NCI-H1417 (cell line): ENCODE measurements at places on chromosomes 3 and 15.

DNA sequence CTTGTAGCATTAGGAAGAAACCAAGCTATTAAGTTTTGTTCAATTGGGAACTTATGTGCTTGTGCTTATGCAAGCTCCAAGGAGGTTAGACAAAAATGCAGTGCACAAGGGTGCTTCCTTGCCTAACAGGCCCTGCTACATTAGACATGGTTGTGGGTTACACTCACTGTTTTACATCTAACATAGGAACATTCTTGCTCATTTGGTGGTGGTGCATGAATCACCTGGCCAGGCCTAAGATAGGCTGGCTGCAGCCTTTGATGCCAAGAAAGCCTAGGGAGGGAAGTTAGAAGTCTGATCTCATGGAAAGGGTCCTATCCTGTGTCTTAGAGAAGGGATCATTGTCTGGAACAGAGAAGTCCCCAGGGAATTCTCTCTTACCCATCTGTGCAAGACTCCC lies 43.5 kb downstream of the CA12 start:
- no peak for DNase-seq

DNA sequence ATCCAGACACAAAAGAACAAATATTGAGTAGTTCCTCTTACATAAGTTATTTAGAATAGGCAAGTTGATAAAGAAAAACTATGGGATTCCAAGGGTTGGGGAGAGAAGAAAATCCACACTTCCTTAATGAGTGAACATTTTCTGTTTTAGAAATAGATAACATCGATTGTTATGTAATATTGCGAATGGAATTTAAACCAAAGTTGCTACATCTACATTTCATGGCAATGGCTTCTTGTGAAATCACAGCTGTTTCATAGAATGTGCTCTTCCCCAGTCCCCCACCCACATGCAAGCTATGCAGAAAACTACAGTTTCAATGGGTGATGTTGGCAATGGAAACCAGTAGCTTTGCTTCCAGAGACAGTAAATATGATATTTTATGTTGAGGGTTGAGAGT lies 1639.5 kb downstream of the SI start:
- no peak for DNase-seq

DNA sequence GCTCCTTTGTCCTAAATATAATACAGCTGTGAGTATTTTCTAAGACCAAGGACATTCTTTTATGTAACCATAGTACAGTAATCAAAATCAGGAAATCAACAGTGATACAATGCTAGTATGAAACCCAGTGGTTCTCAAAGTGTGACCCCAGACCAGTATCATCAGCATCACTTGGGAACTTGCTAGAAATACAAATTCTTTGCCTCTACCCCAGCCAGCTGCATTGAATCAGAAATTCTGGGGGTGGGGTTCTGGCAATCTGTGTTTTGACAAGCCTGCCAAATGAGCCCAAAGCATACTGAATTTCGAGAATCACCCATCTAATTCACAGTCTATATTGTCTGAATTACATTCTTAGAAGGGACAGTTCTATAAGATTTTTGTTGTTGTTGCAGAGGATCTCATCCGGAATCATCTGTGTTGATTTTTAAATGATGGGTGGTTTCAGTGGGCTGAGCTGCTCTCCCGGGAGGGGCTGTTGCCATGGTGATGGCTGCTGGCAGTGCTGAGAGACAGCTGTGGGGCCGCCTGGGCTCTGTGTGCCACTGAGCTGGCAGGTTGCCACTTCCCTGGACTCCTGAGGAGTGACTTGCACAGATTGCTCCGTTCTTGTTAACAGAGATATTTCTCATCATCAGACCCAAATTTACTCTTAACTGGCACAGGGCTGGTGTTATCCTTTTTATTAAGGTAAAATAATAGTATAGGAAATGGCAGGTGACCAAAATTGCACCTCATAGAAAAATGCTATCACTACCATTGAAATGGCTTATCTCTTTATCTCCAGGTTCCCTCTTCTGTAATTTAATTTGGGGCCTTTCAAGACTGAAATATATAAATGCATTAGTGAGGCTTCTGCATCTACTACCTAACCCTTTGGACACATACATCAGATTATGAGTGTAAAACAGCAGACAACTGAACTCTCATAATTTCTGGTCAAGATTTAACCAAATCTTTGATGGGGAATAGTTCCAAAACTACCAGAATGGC lies 56.5 kb downstream of the NEK11 start:
- DNase-seq: peak; percentile 92

DNA sequence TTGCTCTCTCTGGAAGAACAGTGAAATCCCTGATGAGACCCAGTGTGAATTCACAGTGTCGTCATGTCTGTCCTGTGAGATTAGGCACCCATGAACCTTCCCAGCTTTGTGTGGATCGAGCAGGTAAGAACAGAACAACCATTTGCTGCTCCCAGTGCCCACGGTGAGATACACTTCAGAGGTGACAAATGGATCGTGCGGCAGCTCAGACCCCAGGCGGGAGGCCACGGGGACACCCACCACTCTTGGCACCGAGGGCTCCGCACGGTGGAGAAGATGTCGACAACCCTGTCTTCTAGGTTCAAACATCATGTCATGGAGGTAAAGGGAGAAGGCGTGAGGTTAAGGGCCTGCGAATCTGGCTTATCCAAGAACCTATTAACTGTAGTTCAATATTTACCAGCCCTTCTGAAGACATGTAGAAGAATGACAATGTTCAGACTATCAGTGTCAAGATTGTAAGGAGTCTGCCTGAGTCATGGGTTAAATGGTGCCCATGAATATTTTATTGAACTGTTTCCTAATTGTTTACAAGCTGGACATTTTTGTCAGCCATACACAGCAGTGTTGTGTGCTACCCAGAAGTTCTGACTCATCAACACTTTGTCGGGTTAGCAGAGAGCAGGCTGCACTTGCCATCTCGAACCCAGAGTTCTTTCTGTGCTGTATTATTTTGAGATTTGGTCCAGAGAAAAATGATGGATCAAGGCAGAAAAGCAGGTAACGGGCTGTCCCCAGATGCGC lies 15.5 kb upstream of the PCSK6 start:
- no peak for DNase-seq

DNA sequence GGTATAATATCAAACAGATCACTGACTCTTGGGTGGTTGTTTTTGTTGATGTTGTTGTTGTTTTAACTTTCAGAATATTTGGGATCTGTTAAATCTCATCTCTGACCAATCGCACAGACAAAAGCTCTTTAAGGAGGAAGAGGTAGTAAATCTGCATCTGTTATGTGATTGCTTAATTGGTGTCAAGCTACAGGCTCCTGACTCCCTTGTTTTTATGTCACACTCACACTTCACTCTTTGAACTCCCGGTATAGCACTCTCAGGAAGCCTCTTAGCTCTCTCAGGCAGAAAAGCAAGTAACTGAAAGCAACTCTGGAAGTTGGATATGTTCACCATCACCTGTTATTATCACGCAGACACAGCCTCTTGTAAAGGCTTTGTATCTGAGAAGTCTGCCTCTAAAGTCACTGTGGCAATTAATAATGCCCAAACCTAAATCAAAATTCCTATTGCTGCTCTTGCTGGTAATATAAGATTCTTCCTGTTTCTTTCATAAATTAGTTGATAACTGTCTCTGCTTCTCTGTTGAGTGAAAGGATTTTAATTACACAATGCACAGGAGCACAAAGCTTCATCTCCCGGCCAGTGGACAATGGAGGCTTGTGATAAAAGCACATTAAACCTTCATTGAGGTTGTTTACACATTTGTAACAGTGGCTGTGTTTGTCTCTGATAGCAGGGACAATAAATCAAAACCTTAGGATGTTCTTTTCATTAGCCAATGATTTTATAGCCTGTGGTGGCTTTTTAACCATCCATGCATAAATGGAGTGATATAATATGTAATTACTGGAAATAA lies 576.7 kb downstream of the MFSD1 start:
- peak; percentile 95 for DNase-seq

- no peak for DNase-seq
Measured at GRCh38 chr3:151592287-151592686, 131.4 kb upstream of the IGSF10 start.

GRCh38 chr3:186320862-186321568 lies 41.0 kb downstream of the DGKG start:
- peak; percentile 57 for DNase-seq
